ENCODE measurements at places on chromosomes 5 and 9.

DNA sequence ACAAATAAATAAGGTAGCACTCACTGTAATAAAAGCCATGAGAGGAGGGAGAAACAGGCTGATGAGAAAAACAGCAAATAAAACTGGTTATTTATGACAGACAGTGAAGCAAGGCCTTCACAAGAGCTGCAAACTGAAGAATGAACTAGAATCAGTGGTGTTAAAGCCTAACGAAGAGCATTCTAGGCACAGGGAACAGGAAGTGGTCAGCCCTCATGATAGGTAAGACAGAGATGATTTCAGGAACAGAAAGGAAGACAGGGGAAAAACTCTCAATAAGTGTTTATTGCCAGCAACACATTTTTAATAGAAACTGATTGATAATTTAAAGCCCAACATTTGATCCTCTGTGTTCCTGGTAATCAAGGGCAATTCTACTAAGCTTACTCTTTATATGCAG is 124.5 kb downstream of the EDIL3 start:
- DNase-seq = no peak

- no peak for DNase-seq
Observed at GRCh38 chr9:77952635-77953328, 78.8 kb downstream of the GNAQ start.

DNA sequence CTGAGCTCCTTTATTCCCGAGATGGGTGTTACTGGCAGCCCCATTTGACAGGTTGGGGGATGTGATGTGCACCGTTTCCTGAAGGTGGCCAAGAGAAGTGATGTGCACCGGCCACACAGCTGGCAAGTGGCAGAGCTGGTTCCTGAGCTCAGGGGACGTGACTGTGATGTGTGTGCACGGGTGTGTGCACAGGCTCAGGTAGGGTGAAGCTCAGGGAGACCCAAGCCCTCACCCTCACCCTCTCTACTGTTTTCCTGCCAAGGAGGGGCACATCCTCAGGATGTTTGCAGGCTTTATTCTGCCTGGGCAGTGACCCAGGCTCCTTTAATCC is 56.6 kb downstream of the WWC1 start:
- no peak for DNase-seq

DNA sequence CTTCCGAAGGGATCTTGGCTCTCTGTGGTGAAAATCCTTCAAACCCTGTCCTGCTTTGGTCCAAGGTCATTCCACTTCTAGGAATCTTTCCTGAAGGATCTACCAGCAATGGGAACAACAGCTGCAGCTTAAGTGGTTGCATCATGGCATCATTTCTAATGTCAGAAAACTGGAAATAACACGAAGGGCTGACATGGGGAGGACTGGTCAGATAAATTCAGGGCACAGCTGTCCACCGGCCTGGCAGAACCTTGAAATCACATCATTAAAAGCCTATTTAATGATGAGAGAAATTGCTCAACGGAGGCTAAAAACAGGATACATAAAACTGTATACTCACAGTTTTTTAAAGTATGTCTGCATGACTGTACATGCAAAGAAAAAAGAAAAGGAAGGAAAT is 28.3 kb downstream of the OLFML2A start:
- no peak for DNase-seq

DNA sequence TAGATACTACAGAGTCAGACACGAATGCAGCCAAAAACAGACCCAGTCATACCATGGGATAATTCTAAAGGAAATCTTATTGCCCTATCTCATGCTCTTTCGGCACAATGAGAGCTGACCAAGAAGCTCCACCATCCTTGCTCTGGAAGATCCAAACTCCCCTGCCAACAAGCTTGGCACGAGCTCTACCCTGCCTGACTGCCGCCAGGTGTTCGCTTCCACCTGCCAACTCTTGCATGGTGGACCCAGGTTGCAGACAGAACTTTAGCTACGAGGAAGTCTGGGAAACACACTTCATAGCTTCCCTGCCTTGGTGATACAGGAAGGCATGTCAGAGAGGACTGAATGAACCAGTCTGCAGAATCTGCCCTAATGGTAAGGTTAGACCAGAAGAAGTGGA is 355.0 kb downstream of the DRD1 start:
- no peak for DNase-seq

GRCh38 chr9:20320921-20321320 is 301.4 kb downstream of the MLLT3 start:
- DNase-seq = no peak

GRCh38 chr9:125409637-125410521 is 148.3 kb downstream of the GAPVD1 start:
- DNase-seq = no peak

DNA sequence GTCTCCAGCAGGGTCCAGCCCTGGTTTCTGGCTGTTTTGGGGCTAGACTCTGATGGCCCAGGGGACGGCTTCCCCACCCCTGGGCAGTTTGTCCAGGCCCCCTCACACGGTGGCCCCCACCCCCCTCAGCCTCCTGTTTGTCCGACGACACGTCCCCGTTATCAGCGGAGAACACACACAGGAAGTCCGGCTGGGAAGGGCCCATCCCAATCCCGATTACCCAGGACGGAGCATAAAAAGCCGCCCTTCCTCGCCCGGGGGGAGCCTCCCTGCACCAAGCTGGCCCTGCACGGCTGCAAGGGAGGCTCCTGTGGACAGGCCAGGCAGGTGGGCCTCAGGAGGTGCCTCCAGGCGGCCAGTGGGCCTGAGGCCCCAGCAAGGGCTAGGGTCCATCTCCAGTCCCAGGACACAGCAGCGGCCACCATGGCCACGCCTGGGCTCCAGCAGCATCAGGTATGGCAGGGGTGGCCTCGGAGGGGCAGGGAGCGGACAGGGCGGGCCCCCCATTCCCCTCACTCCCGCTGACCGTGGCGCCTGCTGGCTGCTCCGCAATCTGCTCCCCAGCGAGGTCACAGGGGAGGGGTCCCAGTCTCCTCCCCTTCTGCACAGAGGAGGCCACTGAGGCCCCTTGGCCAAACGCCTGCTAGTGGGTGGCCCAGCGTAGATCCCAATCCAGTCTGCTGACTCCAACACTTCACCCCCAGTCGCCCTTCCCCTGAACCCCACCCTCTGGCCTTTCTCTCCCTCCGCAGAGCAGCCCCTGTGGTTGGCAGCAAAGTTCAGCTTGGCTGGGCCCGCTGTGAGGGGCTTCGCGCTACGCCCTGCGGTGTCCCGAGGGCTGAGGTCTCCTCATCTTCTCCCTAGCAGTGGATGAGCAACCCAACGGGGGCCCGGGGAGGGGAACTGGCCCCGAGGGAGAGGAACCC is at the start of gene EGFL7:
EGFL7 (plus strand) TSS at position 261 of the 926 bp plus-strand sequence. CDS start 5,367 bp downstream, outside the sequence.
- DNase-seq = no peak

DNA sequence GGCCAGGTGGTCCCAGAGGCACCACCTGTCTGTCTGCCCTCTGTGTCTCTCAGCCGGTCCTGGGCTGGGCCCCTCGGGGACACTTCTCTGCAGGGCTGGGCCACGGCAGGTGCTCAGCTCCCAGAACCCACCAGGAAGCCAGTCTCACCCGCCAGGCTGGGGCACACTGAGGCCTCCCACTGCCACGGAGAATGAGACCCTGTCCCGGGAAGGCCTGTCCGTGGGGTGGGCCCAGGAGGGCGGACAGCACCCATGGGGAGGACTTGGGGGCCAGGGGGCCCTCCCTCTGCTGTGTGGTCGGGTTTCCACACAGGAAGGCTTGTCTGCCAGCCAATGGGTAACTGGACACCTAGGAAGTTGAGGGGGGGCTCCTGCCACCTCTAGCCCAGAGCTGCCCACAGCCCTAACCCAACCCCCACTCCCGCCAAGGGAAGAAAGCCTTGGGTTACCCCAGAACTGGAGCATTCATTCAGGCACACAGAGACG is 4.1 kb upstream of the TUBB4B start:
- no peak for DNase-seq

GRCh38 chr5:107558823-107559375 is 111.8 kb downstream of the EFNA5 start:
- DNase-seq = no peak

DNA sequence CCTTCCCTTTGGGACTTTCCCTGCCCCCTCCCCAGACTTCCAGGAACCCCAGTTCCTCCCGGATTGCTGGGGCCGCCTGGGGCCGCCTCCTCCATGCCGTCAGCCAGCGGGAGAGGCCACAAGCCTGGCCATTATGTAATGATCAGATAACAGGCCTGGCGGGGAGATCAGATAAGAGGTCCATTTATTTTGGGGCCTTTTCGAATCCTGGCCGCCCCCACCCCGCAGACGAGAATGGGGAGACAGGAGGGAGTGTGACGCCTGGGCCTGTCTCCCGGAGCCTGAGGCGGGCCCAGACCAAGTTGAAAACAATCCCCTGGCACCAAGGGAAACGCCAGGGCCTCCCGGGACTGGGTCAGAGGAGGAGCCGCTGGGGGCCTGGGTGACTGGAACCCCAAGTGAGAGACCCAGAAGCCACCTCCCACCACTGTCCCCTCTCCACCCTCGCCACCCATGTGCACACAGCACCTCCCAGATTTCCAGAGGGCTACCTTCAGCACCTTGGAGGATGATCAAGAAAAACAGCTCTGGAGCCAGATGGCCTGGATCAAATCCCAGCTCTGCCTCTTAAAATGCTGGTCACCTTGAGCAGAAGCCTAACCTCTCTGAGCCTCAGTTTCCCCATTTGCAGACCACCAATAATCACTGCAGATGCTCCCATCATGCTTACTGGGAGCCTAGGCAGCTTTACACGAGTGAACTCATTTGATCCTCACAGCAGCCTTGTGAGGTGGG is 7.8 kb downstream of the ENG start:
- no peak for DNase-seq

- no peak for DNase-seq
Observed at GRCh38 chr9:84140535-84141101, 160.0 kb downstream of the RMI1 start.

DNA sequence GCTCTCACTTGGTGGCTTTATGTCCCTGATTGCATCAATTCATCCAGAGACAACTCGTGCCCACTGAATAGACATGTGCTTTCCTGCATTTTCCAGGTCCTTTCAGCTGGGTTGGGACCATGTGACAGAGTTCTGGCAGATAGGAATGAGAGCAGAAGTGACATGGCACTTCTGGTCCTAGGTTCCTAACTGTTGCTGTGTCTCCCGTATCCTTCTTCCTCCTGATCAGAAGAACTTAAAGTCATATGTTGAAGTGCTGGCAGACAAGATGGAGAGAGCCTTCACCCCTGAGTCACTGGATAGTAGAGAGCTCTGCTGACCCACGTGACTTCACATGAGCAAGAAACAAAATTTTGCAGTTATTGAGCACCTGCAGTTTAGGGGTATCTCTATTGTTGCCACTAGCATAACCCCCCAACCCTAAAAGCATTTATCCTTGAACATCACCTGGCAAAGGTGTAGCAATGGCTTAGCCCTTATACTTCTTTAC is 80.0 kb downstream of the NREP start:
- no peak for DNase-seq

GRCh38 chr5:103724271-103724670 is 161.7 kb upstream of the NUDT12 start:
- DNase-seq = no peak

DNA sequence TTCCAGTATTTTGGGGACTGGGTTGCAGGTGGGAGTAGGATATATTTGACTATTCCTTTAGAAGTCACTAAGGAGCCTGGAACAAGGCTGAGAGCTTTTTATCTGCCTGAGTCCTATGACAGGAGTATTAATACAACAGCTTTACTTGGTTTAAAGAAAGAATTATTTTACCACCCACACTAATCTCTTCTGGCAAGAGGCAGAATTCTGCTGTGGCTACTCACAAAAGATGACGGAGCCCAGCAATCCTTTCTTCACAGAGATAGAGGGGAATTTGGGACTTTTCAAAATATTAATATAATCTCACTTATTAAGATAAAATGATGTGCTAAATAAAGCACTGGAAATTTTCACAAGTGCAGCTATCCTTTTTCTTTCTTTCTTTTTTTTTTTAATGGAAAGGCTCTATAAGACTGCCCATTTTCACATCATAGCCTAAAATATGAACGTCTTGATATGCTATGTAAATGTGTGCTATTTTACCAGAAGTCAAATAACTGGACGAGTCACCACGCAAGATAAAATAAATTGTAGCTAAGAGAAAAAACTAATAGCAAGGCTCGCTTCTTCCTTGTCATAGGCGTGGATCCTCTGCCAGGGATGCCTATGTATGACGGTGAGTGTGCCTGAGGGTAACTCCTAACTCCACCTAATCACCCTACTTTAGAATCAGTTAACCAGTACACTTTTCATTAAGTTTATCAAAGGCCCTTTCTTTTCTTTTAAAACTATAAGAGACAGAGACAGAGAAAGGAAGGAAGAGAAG is 76.3 kb downstream of the ZNF608 start:
- DNase-seq = no peak

DNA sequence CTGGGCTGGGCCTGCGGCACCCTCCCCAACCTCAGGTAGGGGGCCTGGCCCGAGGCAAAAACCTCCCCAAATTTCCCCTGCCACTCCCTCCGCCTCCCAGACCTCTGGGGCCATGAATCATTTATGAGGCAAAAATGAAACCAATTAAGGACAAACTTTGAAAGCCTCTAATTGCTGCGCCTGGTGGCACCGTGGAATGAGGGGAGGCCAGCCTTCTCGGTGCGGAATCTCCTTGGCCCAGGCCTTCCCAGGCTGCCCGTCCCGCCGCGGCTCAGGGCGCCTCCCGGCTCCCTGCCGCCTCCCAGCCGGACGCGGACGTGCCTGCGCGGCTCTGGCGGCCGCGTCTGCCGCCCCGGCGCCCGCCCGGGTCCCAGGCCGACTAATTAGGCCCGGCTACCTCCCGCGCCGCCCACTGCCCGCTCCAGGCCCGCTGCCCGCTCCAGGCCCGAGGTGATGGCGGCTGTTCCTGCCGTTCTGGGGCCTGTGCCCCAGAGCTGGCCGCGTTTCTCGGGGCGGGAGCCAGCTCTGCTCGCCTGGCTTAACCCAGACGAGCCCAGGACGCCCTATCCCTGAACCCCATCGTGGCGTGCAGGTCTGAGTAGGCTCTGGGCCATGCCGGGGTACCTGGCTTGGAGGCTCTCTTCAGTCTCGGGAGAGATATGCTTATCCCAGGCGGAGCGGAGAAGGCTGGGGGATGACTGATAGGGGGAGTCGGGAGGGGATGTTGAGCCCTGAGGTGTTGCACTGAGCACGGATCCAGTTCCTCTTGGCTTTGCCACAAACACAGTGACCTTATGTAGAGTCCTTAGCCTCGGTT is 20.1 kb downstream of the CXXC5 start:
- no peak for DNase-seq

GRCh38 chr9:96858018-96858573 is 3.8 kb upstream of the ZNF782 start:
- DNase-seq = peak; percentile 23

DNA sequence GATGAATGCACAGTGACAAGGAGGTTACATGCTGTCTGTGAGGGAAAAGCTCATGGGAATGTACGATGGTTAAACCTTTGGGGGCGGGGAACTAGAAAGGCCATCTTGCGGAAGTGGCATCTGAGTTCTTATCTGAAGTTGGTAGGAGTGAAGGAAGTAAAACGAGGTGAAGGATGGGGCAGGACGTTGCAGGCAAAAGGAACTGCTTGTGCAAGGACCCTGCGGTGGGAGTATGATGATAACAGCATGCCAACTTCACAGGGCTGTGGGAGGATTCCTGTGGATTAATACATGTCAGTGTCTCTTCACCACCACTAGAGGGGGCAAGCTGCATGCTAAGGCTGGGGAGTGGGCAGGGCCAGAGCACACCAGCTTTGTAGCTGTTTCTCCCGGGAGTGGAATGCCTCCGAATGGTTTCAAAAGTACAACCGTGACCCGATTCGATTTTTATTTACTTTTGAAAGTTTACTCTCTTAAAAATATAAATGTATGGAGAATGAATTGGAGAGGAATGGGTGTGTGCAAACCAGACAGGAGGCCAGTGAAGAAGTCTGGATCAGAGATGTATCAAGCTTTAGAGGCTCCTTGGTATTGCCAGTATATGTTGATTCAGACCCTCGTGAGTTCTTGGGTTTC is 62.5 kb downstream of the CYFIP2 start:
- peak; percentile 38 for DNase-seq

GRCh38 chr5:88939300-88939699 is 56.3 kb upstream of the MEF2C start:
- DNase-seq = no peak

Measured in AG04449 (cell line).